Fibroblast of villous mesenchyme (primary cell): ENCODE measurements at places on chromosomes 3 and 15. TPM values are rescaled to one million over a fixed set of nuclear protein-coding genes. Genes with fewer than 3 reads are reported as not detected.

Gene APOD
- total RNA-seq = 1.3 and 3.5 TPM in 2 replicates

DNA sequence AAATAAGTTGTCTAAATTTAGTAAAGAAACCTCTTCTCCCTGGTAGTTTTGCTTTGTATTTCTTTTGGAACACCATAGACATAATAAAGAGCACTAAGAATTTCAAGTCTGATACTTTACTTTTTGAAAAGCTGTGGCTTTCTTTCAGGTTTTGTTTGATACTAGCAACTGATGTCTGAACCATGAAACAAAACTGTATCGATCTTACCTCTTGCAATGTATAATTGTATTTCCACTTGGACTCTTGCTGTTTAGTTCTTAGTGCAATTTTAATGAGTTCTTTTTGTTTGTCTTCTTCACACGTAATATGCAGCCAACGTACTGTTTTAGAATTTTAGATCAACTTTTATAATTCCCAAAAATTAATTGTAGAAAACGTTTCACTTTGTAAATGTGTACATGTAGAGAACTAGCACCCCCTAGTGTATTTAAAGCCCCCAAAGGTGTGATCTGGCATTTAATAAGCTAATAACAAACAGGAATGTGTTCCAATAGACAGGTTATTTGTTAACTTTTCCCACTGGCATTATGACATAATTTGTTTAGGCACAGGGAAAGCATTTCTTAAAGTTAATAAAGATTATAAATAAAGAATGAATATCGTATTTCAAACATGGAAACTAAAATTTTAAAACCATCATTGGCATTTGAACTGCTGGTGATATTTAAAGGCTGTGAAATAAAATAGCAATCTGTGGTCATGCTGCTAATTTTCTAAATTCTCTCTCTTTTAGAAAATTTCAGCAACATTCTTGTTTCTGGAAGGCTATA, 289.1 kb upstream of the DNAJC19 start:
- peak; percentile 1 for DNase-seq

GRCh38 chr3:154029926-154030325, 91.3 kb upstream of the ARHGEF26 start:
- DNase-seq = no peak

- DNase-seq = no peak
These were observed 143.2 kb upstream of the ARHGEF26 start for GRCh38 chr3:153978006-153978405.

DNA sequence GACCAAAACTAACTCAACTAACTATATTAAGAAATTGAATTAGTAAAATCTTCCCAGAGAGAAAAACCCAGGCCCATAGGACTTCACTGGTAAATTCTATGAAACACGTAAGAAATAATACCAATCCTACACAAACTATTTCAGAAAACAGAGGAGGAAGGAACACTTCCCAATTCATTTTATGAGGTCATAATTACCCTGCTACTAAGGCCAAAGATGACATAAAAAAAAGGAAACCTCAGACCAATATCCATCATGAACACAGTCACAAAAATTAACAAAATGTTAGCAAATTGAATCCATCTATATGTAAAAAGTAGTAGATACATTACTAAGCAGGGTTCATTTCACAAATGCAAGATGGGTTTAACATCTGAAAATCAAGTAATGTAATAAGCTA, 3.5 kb downstream of the EDC3 start:
- DNase-seq = no peak

GRCh38 chr3:45273681-45274515, 47.8 kb upstream of the TMEM158 start:
- peak; percentile 7 for DNase-seq

- no peak for DNase-seq
These were observed 34.6 kb upstream of the GOLGA8B start for GRCh38 chr15:34618073-34618472.

GRCh38 chr3:147616998-147617619, 207.9 kb downstream of the ZIC1 start:
- peak; percentile 1 for DNase-seq

GRCh38 chr15:83207009-83207659, 489 bp downstream of the HDGFL3 start:
- DNase-seq = peak; percentile 36
